ENCODE measurements at places on chromosomes 7 and 10. TPM values are rescaled to one million over a fixed set of nuclear protein-coding genes. Genes with fewer than 3 reads are reported as not detected.

Gene GRM3
- total RNA-seq: 0.72 TPM

Gene MINPP1
- total RNA-seq: 45.5 TPM

Gene SYT15B
- 1.4 TPM for total RNA-seq

Gene SRI
- 37.7 TPM for total RNA-seq

DNA sequence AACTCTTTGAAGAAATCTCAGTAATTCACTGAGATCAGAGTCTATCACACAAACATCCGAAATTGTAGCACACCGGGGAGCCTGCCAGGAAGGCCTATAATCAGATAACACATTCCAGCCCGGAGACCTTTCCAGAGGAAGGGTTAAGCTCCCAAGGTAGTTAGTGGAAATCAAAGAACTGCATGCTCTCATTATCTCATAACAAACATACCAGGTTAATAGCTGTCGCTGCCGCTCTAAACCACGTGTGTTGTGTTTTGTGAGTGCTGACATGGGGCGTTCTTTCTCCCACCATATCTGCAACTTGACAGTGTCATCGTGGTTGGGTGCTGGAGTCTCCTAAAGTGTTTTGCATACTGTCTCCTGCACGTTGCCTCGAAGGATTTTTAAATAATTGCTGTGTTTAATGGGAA lies 120.7 kb upstream of the CARD11 start:
- no peak for DNase-seq

- DNase-seq: no peak
These were observed 253.5 kb downstream of the BAMBI start for GRCh38 chr10:28930514-28931495.

DNA sequence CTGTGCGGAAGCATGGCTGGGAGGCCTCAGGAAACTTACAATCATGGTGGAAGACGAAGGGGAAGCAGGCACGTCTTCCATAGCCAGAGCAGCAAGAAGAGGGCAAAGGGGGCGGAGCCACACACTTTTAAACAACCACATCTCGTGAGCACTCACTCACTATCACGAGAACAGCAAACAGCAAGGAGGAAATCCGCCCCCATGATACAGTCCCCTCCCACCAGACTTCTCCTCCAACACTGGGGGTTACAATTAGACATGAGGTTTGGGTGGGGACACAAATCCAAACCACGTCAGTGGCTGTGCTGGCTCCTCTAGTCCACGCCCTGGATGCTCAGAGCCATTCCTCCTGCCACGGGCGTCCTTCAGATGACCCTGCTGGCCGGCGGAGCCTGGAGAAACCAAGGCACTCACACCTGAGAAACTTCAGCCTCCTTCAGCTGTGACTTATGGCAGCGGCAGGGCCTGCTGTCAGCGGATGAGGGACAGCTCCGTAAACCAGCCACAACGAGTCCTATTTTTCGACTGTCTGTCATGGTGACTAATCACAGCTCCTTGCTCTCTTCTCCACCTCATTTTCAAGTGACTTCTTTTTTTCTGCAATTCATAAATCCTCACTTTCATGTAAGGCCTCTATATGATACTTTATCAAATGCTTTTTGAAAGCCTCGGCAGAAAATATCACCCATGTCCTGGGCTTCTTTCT lies 167.9 kb upstream of the PFKP start:
- no peak for DNase-seq

DNA sequence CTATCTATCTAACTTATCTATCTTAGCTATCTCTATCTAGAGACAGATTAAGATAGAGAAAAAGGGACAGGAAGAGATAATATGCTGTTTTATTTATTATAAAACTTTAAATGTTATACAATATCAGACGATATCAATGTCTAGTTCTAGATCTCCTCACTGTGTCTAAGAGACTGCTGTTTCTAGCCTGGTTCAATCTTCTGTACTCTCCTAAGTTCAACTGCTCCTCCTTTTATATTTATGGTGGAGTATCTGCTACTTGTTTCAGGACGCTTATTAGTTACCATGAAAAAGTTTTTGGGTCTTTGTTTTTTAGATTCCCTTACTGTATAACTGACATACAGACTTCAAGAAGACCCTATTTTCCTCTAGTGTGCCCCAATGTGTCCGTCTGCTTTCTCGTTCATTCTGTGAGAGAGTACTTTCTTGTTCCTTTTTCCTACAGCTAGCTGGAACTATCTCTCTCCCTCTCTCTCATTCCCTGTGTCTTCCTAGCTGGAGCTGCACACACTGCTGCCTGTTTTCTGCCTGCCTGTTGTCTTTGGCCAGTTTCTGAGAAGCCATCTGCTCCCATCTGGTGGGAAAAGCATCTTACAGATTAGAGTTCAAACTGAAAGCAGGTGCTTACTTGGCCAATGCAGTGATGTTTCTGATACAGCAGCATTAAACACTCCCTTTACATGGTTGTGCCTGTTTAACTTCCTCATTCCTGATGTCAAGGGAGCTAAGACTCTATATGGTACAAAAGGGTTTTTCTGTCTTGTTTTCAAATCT lies 49.4 kb upstream of the ARL4A start:
- no peak for DNase-seq

DNA sequence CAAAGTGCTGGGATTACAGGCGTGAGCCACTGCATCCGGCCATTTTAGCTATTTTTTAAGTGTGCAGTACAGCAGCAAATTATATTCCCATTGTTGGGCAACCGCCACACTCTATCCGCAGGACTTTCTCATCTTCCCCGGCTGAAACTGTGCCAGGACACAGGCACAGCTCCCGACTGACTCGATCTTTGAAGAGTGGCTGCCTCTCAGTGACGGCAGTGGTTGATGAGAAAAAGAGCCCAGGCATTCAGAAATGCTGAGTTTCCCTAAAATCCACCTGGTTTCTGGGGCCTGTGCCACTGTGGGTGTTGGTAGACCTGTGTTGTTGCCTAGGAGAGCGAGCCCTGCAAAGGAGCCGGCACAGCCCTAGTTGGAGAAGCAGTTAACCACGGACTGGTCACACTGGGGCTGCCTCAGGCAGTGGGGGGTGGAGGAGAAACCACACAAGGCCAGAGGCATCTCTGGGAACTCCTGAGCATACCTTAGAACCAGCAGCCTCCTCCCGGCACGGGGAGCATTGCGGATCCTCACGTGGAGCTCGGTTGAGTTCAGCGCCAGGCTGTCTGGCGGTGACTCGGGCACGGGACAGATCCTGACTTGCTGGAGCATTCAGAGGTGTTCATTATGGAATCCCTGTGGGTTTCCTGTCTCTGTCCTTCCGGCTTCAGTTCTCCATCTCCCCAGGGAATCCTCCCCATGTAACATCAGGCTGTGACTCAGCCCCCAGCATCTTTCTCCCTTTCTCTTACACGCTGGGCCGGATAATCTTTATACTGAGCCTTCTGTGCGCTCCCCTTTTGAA lies 16.2 kb downstream of the PFKFB3 start:
- no peak for DNase-seq

DNA sequence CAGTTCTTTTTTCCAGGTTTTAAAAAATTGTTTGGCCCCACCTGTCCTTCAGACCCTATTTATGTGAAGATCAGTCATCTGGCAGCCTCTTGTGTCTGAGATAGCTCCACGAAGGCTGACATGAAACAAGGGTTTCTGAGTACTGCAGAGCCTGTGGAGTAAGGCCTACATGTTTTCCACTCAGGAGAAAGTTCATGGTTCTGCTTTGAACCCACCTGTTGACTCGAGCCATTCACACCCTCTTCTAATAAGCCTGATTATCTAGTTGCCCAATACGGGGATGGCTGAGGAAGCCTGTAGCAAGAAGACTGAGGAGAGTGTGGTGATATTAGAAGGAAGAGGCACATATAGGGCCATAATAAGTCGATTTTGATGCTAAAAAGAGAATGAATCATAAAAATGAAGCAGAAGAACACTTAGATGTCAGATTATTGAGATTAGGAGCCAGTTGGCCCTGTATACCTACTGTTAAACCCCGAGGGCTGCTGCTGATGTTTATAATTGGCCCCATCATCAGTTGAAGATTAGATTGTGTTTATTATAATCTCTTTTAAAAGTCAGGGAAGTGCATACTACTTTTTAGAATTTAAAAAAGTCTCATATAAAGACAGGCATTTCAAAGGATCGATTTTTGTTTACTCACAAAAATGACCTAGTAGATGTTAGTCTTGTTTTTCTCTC lies 109.4 kb downstream of the CDK14 start:
- DNase-seq: no peak

DNA sequence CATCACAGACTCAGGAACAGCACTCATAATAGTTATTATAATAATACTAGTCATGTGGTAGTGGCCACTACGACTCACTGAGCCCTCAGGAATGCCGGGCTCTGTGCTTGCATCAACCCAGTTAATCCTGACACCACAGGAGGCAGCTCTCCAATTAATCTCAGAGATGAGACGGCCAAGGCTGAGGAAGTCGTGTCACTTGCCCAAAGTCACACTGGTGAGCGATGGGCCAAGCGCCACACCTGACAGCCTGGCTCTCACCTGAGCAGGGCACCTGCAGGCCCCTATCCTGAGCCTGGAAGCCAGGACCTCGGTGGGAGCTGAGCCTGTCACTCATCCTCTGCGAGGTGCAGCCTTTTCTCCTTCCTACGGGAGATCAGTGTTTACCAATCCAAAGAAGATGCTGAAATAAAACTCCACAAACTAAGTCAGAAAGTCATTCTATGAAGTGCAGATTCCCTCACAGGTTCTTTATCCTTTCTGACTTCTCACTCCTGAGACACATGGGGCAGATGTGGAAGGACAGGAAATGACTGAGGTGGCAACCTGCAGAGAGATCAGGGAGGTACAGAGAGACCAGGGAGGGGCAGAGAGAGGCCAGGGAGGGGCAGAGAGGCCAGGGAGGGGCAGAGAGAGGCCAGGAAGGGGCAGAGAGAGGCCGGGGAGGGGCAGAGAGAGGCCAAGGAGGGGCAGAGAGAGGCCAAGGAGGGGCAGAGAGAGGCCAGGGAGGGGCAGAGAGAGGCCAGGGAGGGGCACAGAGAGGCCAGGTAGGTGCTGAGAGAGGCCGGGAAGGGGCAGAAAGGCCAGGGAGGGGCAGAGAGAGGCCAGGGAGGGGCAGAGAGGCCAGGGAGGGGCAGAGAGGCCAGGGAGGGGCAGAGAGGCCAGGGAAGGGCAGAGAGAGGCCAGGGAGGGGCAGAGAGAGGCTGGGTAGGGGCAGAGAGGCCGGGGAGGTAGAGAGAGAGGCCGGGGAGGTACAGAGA lies 38.5 kb downstream of the VIPR2 start:
- DNase-seq: no peak

GRCh38 chr10:456486-456885 lies 233.0 kb downstream of the DIP2C start:
- no peak for DNase-seq

- DNase-seq: peak; percentile 48
These were observed 28.4 kb upstream of the EIF5AL1 start for GRCh38 chr10:79483948-79484347.

- DNase-seq: no peak
These were observed 78.0 kb downstream of the BTAF1 start for GRCh38 chr10:92001581-92001980.

DNA sequence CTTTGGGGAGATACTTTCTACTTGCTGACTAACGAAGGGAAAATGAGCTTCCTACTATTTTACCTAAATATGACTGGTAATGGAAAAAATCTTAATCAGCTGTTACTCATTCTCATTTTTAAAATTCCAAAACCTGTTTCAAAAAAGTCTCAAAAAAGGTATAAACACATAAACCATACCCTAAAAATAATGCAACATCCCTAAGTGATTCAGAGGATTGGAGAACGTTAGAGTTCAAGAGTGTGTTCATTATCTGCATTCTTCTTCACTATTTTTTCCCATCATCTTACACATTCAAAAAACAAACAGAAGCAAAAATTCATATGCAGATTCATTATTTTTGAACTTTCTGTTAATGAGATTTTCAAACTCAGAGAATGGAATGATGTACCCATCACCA lies 150.4 kb upstream of the GNAI1 start:
- DNase-seq: no peak

Data from adrenal gland (tissue), 19 donors.